Inflammatory macrophage treated with lipopolysaccharide for 4 hours (primary cell): ENCODE measurements at places on chromosomes 13 and 19.

DNA sequence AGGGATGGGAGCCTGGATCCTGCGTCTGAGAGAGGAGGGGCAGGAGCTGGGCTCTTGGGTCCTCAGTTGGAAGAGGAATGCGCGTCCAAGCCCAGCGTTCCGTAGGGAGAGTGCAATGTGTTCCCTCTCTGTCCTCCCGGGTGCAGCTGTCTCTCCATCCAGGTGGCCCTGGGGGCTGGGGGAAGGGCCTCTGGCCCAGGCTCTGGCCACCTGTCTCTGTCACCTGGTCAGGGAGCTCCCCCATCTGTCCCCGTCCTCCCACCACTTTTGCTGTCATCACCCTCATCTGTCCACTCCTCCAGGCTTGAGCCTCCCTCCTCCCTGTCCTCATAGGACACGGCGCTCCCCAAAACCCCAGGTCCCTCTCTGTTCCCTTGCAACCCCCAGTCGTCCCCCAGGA, 3.7 kb upstream of the SBK2 start:
- no peak for DNase-seq

DNA sequence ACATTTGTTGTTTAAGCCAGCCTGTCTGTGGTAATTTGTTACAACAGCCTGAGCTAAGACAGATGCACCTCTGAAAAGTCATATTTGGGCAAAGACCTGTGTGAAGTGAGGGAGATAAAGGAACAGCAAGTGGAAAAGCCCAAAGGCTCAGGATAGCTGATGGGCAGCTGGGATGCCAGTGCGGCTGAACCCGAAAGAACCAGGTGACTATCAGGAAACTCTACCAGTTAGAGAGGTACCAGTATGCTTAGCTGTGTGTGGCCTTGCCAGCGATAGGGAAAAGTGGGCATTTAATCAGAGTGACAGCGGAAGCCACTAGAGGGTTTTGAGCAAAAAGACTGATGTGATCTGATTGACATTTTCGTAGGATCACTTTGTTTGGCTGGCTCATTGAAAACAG, 764.8 kb upstream of the GPC6 start:
- no peak for DNase-seq

DNA sequence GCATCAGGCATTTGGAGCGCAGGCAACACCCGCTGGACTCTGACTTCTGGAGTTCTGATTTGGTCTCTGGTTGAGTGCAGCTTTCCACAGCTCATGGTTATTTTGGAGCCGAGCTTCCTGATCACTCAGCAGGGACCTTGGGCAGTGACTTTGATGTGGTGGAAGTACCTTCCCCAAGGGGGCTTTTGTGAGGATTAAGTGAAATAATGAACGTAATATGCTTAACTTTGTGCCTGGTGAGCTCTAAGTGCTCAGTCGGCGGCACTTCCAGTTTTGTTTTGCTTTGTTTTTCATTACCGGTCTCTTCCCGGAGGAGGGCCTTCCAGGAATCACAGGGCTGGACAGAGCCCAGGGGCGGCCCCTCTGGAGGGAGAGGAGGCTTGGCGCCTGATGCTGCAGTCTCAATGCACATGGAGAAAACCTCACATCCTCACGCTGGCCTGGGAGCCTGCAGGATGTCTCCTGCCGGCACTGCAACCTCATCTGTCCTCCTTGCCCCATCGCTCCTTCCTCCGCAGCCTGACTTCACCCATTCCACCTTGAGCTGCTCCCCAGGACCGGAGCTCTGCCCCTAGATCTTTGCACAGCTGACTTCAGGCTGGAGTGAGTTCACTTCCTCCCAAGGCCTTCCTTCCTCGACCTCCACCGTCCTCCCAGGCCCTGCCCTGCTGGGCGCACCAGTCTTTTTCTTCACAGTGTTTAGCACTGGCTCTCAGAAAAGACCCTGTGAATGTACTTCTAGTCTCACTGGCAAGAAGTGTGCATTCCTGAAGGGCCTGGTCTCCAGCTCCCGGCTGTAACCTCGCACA, 1.5 kb downstream of the PLEKHF1 start:
- no peak for DNase-seq

GRCh38 chr19:45245826-45246225, 619 bp upstream of the EXOC3L2 start:
- no peak for DNase-seq

GRCh38 chr19:46049597-46049996, 8.8 kb upstream of the IGFL4 start:
- no peak for DNase-seq

- DNase-seq, result no peak
These were observed 9.5 kb downstream of the NDUFA11 start for GRCh38 chr19:5893907-5894703.

GRCh38 chr19:28067882-28068281, 1145.1 kb downstream of the UQCRFS1 start:
- DNase-seq, result no peak

DNA sequence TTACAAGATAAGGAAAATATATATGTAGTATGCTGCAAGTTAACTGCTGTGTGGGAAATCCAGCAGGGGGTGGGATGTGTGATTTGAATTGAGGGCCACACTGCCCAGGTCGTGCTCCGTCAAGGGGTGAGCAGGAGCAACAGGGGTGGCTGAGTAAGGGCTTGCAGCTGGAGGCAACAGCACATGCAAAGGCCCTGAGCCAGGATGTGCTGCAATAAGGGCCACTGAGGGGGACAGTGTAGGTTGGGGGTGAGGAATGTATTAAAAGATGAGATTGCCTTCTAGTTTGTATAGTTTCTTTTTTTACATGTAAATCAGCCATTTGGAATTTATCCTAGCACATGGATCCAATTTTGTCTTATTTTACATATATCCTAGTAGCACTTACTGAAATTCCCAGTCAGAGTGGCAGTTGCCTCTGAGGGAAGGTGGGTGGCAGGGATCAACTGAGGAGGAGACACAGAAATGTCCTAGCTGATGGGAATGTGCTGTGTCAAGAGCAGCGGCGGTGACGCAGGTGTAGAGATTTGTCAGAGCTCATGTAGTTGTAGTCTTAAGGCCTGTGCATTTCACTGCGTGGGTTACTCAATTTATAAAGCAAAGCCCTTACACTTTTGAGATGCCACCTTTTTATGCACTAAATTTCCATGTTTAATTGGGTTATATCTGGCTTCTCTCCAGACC, 5.4 kb upstream of the RBM42 start:
- DNase-seq, result no peak
